ENCODE measurements at places on chromosomes 5 and 9.

DNA sequence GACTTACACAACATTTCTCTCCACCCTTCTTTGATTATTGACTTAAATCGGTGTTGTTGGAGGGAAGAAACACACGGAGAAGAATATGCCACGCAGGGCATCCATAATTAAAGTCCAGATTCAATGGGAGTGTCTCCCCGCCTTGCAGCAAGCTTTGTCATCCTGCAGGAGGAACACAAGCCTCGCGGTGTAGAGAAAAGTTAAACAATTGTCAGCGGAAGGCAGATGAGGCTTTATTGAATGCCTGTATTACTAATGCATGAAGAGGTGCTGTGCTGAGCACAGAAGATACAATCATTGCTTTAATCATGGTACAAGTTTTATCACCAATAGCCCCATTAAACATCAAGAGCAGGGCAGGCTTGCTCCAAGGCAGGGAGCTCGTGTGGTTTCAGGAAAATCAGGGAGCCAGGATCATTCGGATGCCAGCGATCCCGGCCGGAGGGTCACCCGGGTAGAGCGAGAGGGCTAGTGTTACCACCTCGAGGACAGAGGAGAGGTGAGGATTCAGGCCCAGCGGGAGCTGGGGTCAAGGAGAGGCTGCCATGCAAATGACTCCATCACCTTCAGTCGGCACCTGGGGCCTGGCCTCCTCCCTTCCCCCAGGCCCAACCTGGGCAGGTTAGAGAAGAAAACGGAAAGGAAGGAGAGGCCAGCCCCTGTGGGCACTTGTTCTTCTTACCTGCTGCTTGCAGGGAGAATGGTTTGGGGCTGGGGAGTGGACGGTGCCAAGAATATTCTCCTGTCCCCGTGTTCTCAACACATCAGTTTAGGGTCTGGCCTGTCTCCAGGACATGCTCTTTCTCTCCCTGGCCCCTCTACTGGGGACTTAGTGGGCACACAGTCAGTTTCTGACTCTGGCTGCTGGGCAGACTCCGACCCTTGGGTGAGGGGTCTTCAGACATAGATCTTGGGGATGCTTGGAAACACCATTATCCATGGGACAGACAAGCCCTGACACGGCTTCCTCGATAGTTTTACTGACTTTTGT, 289.5 kb downstream of the IRX2 start:
- DNase-seq = no peak

DNA sequence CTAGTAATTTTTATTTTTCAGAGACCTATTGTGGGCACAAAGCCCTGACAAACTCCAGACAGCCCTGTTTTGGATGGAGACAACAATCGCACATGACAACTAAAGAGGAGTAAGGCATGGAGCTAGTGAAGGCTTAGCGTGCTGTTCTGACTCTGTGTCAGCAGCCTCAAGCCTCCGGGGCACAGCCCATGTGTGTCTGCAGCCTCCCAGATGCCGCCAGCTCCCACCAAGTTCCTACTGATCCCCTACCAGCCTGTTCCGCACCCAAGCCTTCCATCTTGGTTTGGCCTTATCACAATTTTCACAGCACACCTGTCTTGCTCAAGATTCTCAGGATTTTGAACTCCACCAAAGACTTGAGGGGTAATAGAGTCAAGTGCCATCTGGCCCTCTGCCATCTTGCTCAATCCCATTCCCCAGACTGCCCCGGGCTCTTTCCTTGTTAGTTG, 70.3 kb upstream of the SH3PXD2B start:
- DNase-seq = no peak

- DNase-seq = no peak
Measured at GRCh38 chr9:5870691-5871090, 20.0 kb upstream of the MLANA start.

- no peak for DNase-seq
Measured at GRCh38 chr9:68999393-69000105, 14.4 kb downstream of the PRKACG start.

- DNase-seq = peak; percentile 86
Measured at GRCh38 chr9:124940894-124941678, at the start of gene GOLGA1. Gene GOLGA1, minus strand, starts transcription at chr9:124941083. Its CDS starts 2,372 bp downstream, at chr9:124938711.

- no peak for DNase-seq
Measured at GRCh38 chr5:93246090-93246855, 334.7 kb downstream of the NR2F1-AS1 start.

GRCh38 chr5:89729623-89730301, 679.8 kb downstream of the CETN3 start:
- no peak for DNase-seq

DNA sequence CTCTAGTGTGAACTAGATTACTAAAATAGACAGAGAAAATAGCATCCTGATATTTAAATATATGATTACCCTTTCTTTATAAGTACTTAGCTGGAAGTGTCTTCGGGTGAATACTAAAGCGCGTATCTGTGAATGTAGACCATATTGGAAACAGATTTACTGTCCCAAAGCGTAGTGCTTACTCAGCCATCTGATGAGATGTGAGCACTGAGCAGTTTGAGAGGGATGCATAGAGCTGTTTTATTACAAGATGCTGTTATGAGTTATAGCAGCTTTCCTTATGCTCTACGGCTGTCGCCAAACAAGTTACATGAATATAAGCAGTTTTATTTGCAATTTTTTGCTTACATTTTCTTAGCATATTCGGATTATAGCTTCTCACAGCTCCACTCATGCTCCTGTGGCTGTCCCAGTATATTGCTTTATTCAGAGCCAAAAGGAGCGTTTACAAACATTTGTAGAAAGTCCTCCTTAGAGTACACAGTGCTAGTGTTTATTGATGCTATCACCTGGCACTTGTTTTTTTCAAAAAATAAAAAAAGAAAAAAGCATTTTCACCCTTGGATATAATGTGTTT, 981.4 kb upstream of the WWC1 start:
- DNase-seq = no peak
